Activated CD4-positive, CD25-positive, alpha-beta regulatory T cell treated with anti-CD3 and anti-CD28 coated beads, Interleukin-2, amount 50 U/mL, for 72 hours (primary cell): ENCODE measurements at places on chromosomes 1 and 21.

GRCh38 chr1:109370712-109371340 lies 26.9 kb downstream of the SORT1 start:
- no peak for DNase-seq

- no peak for DNase-seq
Measured at GRCh38 chr1:211035821-211036380, 98.0 kb downstream of the KCNH1 start.

DNA sequence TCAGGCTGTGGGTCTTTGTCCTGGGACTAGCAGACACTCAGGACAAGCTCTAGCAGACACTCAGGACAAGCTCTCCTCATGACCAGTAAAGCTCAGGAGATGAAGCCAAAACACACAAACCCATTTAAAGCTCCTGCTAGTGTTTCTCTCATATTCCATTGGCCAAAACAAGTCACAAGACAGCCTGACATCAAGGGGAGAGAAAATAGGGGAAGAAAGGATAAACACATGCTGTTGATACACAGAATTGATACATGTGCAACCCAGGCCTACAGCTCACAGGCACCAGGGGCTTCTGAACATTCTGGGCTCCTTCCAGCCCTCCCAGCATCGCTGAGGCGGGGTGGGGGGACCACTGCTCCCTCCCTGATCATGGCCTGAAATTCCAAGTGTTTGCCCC lies 35.3 kb downstream of the ATF3 start:
- DNase-seq = no peak

GRCh38 chr21:45074048-45074817 lies at the start of gene ADARB1:
Gene ADARB1, plus strand, starts transcription at chr21:45074580. Its CDS starts 97,077 bp downstream, at chr21:45171657.
- peak; percentile 72 for DNase-seq

GRCh38 chr1:235670157-235670776 lies 20.7 kb upstream of the GNG4 start:
- no peak for DNase-seq

GRCh38 chr1:97136996-97137395 lies 415.4 kb downstream of the PTBP2 start:
- DNase-seq = no peak

- no peak for DNase-seq
Measured at GRCh38 chr1:178500091-178500770, 3.5 kb upstream of the CLEC20A start.

- no peak for DNase-seq
Measured at GRCh38 chr1:233735847-233736246, 121.9 kb downstream of the KCNK1 start.

GRCh38 chr1:85661767-85662166 lies 46.5 kb downstream of the ZNHIT6 start:
- no peak for DNase-seq

DNA sequence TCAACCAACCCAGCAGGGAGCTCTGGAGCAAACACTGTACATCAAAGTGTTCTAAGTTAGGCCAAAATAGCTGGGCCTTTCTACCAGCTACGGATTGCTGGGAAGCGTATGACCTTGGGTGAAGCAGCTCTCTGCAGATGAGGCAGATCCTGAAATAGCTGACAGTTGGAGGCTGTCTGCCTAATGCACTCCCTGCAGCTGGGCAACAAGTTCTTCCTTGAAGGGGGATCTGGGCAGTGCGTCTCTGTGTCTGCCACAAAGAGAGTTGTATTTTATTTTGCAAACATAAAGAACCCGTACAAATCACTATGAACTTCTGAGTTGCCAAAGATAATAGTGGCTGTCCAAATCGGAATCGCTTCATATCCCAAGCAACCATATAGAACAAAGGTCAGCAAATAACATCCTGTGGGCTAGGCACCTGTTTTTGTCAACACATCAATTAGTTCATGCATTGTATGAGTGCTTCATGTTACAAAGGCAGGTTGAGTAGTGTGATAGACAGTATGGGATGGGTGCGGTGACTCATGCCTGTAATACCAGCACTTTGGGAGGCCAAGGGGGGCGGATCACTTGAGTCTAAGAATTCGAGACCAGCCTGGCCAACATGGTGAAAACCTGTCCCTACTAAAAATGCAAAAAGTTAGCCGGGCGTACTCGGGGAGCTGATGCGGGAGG lies 29.1 kb upstream of the KLF17 start:
- no peak for DNase-seq

DNA sequence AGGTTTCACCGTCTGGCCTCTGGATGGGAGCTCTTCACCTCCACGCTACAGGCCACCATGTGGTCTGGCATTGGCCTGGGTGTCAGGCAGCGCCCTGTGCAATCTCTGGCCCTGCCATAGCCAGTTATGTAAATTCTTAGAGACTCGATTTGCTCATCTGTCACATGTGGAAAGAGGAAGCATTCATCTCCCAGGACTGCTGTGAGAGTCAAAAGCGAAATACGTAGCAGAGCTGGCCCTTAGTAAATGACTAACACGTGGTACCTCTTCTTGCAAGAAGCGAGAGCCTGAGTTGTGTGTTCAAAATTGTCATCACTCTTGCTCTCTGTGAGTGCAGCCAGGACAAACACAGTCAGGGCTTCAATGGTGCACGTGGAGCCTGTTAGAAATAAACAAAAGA lies 159.0 kb upstream of the BACE2 start:
- DNase-seq = no peak

GRCh38 chr1:209435654-209436566 lies 147.6 kb upstream of the CAMK1G start:
- peak; percentile 38 for DNase-seq

DNA sequence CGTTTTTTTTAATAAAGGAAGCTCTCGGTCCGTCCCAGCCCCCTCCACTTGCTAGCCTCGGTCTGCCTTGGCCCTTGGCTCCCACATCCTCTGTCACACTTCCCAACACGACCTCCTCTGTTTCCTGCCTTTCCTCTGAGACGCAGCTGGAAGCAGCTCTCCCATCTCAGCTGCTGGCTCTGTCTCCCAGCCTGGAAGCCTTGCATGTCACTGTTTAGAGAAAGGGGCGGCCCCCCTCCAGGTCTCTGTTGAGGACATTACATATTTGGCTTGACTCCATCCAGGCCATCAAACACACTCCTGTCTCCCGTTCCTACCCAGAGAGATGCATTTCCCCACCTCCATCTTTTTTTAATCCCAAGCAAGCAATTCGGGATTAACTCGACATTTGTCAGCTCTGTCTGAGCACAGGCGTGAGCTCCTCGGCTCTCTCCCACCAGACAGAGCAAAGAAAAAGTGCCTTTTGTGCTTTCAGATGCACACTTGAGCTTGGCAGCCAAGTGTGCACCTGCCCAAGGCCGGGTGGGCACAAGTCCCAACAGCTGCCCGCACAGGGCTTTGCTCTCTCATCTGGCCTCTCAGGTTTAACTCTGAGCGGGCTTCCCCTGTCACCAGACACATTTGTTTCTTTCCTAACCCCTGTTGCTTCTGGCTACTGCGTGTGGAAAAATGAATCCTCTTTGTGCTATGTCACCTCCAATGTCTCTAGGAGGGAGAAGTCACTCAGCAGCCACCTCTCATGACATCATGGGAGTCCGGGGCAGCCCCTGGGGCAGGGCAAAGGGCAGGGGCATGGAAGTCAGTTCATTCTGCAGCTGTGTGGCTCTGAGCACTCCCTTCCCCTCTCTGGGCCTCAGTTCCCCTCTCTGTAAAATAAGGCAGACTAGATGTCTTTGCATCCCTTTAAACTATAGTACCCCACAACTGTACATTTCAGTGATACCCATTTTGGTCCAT lies 108.3 kb downstream of the KCND3 start:
- no peak for DNase-seq

GRCh38 chr1:160127865-160128523 lies 12.4 kb downstream of the ATP1A2 start:
- no peak for DNase-seq

DNA sequence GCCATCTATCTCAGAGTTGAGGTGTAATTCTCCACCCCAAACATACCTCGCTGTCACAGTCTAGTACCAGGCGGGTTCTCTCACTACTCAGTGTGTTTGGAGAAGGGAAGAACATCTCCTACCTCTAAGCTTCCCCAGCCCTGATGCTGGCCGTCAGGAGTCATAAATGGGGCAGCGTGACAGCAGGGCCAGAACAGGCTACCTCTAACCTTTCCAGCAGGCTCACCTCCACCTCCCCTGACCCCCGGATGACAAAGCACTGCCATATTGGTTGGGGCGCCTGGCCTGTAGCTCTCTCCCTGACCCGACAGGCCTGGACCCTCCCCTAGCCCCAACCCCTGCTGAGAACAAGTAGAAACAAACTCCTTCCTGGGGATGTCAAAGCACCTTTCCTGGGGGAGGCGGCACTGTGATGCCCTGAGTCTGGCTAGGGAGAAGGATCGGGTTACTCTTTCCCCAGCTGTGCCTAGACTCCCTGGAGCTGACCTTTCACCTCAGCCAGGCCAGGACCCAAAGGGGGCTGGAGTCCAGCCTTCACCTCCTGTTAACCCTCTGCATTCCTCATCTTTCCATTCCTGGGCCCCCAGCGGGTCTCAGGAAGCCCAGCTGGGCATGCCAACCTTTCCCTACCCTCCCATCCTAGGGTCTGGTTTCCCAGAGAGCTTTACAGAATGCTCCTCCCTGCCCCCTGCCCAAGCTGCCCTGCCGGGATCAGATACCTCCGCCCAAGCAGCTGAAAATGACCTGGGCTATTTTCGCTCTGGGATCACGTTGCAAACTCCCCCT lies 34.2 kb downstream of the AHDC1 start:
- DNase-seq = no peak

DNA sequence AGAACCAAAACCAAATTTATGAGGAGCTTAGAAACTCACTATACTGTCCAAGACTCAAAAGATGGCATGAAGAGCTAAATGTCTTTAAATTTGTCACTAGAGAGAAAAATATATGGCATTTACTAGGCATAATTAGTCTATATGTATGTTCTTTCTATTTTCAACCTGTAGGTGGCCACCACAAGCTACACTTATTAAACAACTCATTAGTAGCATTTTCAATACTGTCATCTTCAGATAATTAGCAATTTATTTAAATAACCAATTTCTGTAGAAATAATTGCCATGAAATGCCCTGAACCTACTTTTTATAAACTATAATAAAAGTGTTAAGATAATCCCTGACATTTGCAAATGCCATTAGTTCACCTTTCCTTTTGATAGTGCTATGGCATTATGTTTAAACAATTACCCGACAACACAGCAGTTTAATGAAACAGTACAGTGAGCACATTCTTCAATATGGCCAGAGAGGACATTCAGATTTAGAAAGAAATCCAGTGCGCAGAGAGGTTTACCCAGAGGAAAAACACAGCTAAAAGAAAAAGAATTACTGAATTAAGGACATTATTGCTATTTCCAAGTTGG lies 522.5 kb downstream of the PTBP2 start:
- DNase-seq = no peak

DNA sequence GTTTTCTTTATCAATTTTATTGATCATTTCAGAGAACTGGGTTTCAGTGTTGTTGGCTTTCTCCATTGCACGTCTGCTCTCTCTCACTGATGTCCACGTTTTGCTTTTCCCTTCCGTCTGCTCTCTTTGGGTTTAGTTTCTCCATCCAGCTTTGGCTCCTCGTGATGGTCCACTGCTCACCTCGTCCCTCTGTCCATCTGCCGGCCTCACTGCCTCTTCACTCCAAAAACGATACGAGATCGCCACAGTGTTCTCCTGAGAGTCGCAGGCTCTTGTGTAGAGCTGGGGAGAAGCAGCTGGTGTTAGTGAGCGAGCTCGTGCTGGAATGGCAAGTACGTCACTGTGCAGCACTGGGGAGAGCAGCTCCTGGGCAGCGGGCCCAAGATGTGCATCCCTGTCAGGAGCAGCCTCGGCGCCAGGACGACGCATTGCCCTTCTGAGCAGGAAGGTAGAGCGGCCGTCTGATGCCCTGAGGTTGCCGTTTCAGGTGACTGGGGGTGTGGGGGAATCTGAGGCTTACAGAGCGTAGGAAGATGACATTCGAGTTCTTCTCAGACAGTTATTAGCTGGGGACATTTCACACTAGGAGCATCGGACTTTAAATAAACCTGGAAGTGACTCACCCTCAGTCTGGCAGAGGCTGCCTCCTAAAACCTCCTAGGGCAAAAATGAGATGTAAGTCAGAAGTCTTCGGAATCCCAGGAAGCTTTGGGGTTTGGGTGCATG lies 31.4 kb upstream of the PCBP3 start:
- DNase-seq = peak; percentile 18

- DNase-seq = no peak
Measured at GRCh38 chr1:89719502-89720306, 86.8 kb downstream of the LRRC8C start.

DNA sequence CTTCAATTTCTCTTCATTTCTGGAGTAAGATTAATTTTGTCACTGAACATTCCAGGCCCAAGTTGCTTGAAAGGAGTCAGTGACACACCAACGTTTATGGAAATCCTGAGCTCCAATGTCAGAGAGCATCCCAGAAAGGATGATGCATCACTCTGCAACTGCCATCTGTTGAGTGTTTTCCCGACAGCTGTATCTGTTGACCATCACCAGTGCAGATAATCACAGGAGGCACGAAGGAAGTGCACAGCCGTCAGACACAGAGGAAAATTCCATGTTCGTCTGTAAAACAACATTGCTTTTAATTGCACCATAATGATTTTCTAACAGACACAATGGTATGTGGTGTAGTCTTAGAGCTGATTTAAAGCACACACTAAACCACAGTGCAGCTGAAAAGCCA lies 376.7 kb upstream of the ADGRL2 start:
- DNase-seq = no peak

GRCh38 chr1:26530895-26531598 lies 1.5 kb downstream of the RPS6KA1 start:
- no peak for DNase-seq

- no peak for DNase-seq
Measured at GRCh38 chr1:108636876-108637275, 24.0 kb downstream of the HENMT1 start.

DNA sequence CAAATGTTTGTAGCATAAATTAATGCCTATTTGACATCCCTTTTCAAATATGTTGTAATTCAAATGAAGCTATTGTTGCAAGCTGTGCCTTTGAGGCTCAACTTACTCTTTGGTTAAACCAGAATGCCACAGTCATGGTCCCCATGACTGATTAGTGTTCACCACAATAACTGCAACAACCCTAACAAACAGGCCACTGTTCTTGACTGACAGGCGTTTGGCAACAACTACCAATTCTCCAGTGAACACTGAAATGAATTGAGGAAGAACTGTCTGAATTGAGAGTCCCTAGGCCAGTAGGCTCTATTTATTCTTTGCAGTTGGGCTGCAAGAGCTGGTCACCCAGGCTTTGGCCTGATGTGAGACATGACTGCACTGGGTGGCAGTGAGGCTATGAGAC lies 6.6 kb upstream of the TMEM167B start:
- DNase-seq = no peak
